Fibroblast of skin of right biceps (primary cell): ENCODE measurements at places on chromosomes 5 and 9.

DNA sequence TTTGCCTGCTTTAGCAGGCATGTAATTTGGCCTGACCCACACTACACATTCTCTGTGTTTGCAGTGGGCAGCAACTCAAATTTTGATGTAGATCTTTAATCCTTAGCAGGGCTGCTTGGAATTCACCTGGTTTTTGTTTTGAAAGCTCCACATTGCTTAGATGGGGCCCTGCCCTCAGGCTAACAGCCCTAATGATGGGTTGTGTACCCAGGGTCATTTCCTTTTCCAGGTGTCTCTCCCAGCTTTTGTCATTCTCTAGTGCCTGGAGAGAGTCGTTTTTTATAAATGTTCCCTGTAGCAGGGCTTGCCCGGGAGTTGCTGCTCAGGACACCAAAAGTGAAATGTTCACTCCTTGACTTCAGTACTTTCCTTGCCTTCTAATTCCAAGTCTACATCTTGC is 126.3 kb downstream of the TRIO start:
- no peak for DNase-seq

GRCh38 chr5:84453405-84453804 is 68.7 kb upstream of the EDIL3 start:
- DNase-seq: no peak

- DNase-seq: no peak
These were observed 308.3 kb downstream of the ZSWIM6 start for GRCh38 chr5:61640179-61641021.

DNA sequence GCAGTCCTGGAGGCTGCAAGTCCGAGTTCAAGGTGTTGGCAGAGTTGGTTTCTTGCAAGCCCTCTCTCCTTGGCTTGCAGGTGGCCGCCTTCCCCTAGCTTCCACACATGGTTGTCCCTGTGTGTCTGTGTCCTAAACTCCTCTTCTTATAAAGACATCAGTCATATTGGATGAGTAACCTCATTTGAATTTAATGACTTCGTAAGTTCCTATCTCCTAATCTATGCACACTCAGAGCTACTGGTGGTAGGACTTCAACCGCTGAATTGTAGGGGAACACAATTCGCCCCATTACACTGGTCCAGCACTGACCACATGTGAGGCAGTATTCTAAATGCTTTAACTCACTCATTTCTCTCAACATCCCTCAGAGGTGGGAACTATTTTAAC is 25.9 kb upstream of the ADAMTS2 start:
- peak; percentile 38 for DNase-seq

- no peak for DNase-seq
These were observed 534.8 kb downstream of the PSAT1 start for GRCh38 chr9:78831726-78832125.

DNA sequence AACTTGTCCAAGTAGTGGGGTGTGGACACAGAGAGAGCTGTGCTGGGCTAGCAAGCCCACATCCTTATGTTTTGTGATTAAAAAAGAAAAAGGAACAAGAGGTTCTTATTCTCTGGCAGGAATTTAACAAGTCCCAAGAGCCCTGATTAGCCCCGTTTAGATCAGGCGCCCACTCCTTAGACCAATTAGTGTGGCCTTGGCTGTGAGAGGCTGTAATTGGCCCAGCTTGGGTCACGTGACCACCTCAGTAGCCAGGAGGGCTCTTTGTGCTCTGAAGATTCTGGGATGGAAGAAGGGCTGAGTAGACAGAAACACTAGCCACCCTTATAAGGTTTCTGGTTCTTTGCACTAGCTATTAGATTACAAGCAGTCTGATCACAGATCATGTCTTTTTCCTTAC is 31.1 kb downstream of the GCNT4 start:
- no peak for DNase-seq

GRCh38 chr5:126334760-126335159 is 88.4 kb upstream of the GRAMD2B start:
- no peak for DNase-seq

DNA sequence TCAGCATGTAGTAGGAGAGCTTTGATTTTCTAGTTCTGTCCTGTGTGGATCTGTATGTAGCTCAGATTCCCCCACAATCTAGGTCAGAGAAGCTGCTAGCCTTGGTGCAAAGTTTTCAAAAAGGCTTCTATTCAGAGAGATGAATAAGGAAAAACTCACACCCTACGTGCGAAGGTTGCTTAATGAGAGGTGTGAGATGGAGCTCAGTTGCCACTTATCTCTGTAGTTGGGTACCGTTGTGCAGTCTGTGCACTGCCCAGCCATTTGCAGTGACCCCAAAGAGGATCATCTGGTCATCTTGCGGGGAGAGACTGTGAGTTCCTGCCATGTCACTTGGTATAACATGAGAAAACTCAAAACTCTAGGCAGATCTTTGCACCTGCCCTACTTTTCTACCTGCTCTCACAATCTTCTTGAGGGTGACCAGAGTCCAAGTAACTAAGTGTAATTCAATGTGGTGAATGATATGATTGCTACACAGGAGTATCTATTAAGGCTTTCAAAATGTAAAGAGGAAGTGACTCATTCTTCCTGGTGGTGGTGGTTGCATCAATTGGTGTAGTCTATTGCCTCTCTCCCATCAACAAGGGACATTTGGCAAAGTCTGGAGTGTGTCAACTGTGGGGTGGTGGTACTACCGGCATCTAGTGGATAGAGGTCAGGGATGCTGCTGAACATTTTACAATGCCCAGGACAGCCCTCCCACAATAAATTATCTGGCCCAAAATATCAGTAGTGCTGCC is 65.2 kb downstream of the TMC1 start:
- peak; percentile 87 for DNase-seq

- no peak for DNase-seq
These were observed 106.3 kb upstream of the NR3C1 start for GRCh38 chr5:143509758-143510221.

DNA sequence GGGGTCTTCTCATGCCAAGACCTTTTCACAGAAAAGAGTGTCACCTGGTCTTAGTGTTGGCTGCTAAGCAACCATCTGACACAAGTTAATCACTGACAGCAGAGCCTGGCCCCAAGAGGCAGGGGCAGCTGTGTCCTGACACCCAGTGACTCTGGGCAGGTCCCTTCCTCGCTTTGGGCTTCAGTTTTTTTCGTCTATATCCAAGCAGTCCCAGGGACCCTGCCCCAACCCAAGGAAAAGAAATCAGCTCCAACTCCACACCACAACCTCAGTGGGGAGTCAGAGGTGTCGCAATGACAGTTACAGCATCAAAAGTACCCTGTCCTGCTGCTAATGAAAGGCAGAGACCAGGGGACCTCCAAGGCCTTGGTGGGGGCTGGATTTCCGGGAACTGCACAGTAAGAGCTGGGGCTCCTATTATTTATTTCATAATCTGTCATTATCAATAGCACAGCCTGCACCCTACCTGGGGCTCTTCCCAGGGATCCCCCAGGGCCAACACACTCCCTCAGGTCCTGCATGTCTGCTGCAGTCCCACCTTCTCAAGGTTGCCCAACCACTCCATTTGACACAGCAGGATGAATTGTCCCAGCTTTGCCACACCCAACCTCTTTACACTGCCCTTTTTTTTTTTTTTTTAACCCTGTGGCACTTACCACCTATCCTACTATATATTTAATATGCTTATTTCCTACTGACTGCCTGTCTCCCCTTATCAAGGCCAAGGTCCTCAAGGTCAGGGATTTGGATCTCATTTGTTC is 9.4 kb downstream of the ANKS6 start:
- DNase-seq: no peak

- DNase-seq: no peak
These were observed 155.4 kb downstream of the SEMA6A start for GRCh38 chr5:116419258-116419657.

DNA sequence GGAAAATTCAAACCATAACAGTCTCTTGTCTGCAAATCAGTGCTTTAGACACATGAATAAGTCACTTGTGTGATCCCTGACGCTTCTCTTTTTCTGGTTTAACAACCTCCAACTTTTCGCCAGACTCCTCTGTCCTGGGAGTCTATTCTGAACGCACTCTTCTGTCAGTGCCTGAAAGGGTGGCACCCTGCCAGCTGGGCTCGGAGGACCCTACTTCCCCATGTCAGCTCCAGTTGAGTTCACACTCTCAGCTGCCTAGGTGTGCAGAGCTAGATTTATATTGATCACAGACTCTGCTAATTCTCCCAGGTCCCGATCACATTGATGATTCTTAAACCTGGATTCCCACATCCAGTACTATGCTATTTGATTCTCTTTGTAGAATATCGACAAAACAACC is 649.1 kb downstream of the BNC2 start:
- DNase-seq: no peak

- DNase-seq: peak; percentile 96
These were observed 34.0 kb downstream of the PUM3 start for GRCh38 chr9:2809692-2810419.

GRCh38 chr9:77598524-77598923 is 49.6 kb downstream of the GNA14 start:
- peak; percentile 42 for DNase-seq

GRCh38 chr5:126449751-126450271 is 26.6 kb downstream of the GRAMD2B start:
- peak; percentile 69 for DNase-seq

GRCh38 chr9:91488341-91488740 is 64.7 kb upstream of the NFIL3 start:
- no peak for DNase-seq

DNA sequence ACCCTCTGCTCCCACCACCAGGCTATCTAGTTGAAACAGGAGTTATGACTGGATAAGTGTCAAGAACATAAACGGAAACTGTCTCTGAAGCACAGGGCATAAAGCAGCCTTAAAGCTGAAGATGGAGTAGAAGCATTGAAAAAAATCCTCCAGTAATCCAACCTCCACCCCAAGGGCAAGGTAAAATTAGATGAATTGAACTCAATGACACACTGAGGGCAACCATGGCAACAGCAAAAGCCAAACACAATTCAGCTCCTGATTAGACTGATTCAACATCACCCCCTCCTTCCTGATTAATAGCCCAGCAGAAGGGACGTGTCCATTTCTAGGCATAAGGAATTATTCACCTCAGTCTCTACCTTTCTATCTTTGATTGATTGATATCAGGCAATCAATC is 183.2 kb upstream of the MAP3K1 start:
- no peak for DNase-seq

GRCh38 chr5:74446725-74447241 is 193.7 kb downstream of the ENC1 start:
- DNase-seq: peak; percentile 6

- DNase-seq: no peak
These were observed 291.1 kb downstream of the NR2F1-AS1 start for GRCh38 chr5:93289942-93290341.

GRCh38 chr5:110383231-110383630 is 343.2 kb downstream of the TMEM232 start:
- DNase-seq: peak; percentile 47

DNA sequence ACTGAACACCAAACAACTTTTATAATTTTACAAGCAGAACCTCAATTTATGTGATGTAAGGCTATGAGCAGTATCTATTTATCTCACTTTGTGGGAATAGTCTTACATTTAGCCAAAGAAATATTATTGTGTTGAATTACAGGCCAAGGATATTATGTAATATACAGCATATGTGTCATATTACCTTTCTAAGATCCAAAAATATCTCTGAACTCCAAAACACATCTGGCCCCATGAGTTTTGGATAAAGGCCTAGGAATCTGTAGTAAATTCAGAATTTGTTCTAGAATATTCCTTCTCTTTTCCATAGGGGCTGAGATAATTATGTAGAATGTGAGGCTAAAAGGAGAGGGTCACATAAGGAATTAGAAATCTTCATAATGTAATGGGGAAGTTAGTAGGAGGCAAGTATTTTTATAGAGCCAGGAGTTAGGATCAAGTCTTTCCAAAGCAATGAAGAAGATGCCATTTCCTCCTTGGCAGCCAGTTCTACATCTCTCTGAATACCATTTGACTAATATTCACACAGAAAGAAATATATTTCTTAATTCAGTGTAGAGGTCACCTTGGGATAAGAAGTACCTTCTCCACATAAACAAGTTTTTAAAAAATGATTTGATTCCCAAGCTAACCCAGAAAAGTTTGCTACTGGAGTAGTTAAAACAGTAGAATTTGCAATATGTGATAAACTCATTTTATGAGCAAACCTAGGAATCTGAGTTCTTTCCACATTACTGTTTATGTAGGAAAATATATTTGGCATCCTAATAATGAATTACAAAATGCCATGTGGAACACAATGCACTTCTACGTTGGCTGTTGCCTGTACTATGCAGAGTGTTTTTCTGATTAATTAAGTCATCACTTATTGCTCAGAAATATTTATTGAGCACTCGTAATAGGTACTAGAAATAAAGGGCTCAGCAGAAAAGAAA is 20.3 kb upstream of the GRAMD2B start:
- DNase-seq: no peak

- DNase-seq: peak; percentile 37
These were observed 318.2 kb downstream of the SLCO4C1 start for GRCh38 chr5:101977729-101978345.

- DNase-seq: peak; percentile 48
These were observed 56.1 kb downstream of the MTREX start for GRCh38 chr5:55363856-55364255.

DNA sequence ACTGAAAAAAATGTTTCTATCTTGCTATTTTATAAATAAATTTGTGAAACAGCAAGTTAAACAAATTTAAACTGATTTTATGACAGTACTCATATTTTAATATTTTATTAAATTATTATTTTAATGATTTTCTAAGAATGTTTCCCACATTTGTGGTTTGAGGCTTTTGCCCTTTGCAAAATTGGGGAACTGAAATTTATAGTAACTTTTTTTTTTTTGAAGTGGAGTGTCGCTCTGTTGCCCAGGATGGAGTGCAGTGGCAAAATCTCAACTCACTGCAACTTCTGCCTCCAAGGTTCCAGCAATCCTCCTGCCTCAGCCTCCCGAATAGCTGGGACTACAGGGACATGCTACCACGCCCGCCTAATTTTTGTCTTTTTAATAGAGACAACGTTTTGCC is 7.2 kb upstream of the ADGRV1 start:
- DNase-seq: no peak

GRCh38 chr5:41093803-41094202 is 22.7 kb upstream of the MROH2B start:
- no peak for DNase-seq

DNA sequence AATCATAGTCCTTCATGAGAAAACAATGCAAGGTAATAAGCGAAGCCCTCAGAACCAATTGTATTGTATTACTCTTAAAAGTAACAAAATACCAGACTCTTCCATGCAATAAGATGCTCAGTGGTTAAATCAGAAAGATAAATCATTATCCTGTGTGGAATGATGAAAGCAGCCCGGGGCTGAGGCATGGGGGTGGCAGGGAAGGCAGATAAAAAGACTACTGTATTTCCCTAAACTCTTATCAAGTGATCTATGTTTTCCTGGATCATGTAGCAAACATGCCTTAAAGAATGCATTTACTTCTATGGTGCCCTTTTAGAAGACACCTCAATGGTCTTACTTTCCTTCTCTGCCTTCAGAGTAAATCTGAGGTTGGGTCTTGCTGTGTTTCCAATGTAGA is 105.6 kb upstream of the DAPK1 start:
- no peak for DNase-seq

GRCh38 chr9:76323490-76323889 is 70.7 kb downstream of the RFK start:
- no peak for DNase-seq
